ENCODE measurements at places on chromosomes 3 and 15.

DNA sequence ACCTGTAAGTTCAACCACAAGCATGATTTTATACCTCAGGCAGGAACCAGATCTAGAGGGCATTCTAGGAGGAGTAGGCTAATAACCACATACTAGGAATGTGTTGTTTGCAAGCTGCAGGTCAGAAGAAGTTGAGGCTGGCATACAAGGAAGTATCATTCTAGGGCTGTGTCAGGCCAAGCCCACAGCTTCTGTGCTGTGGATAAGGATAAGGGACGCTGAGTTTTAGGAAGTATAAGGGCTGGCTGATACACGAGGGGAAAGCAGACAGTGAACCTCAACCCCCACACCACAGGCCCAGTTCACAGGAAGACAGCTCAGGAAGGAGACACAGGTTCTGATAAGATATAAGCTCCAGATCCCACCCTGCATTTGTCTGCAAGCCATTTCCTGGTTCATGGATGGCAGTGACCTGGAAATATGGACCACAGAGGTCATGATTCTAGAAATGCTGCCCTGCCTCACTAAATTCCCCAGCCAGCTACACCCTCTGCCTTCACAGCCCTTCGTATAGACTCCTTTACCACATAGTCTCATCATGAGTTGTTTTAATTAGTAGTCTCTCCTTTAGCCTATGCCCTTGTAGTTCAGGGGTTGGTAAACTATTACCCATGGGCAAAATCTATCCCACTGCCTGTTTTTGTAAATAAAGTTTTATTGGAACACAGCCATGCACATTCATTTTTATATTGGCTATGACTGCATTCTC, 260.7 kb downstream of the OPA1 start:
- no peak for DNase-seq

- DNase-seq, result peak; percentile 91
Observed at GRCh38 chr3:169811631-169812331, 889 bp upstream of the LRRIQ4 start.

- no peak for DNase-seq
Observed at GRCh38 chr15:33621141-33621540, 310.4 kb downstream of the RYR3 start.

DNA sequence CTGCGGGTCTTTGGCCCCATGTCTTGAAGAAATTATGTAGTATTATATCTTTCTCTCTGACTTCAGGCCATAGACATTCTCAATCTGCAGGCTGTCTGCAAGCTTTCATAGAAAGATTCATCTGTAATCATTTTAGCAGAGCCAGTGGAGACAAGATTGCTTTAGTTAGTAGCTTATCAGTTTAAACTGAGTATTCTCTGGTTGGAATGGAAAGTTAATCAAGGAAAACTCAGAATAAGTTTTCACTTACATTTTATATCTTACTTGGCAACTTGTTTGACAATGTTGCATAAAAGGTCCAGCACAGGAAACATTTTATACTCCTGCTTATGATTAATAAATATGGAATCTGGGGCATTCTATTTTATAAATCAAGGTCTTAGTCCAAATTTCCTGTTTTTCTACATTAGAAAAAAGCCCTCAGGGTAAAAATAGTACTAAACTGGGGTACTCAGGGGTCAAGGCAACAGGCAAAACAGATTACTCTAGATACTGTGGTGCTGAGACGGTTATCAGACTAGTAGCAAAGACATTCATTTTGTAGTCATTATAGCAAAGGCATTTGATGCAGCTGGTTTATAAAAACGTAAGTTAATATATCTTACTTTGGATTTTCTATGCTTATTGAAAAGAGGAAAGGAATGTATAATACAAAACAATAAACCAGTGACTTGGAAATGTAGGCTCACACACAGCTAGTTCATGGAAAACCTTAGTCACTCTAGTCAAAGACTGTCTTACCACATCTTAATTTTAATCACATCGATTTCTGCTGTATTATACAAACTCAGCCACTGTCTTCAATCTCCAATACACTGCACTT, 45.2 kb upstream of the FILIP1L start:
- peak; percentile 84 for DNase-seq

GRCh38 chr15:62125773-62126172, 39.3 kb downstream of the C2CD4B start:
- DNase-seq, result peak; percentile 50

DNA sequence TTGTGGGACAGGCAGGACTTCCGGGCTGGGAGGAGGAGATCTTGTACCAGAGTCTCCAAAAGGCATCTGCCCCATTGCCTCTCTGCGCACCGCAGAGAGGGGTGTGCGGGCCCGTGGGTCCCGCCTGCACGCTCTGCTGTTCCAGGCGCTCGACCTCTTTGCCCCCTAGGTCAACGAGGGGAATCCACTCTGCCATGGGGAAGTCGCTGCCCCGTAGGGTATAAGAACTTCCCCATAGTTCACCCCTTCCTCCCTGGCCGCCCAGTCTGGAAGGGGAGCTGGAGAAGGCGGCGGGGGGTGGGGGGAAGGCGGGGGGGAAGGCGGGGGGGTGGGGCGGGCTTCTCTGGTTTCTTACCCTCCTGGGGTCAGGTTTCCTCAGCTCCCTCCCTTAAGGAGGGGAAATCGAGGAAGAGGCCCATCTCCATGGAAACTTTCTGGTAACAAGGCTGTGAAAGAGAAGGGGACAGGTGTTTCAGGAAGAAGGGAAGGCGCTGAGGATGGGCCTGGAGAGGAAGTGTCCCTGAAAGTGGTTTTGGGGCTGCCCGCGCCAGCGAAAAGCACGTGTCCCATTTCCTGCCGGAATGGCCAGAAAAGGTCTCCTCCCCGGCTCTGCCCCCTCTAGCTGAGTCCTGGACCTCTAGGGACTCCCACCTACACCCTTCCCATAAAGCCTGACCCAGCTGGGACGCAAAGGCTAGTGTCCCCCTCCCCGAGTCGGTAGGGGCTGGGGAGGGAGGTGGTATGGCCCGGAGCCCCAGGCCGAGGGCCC, 27.5 kb downstream of the NR1I2 start:
- no peak for DNase-seq

GRCh38 chr3:69604735-69605450, 134.4 kb upstream of the MITF start:
- no peak for DNase-seq

DNA sequence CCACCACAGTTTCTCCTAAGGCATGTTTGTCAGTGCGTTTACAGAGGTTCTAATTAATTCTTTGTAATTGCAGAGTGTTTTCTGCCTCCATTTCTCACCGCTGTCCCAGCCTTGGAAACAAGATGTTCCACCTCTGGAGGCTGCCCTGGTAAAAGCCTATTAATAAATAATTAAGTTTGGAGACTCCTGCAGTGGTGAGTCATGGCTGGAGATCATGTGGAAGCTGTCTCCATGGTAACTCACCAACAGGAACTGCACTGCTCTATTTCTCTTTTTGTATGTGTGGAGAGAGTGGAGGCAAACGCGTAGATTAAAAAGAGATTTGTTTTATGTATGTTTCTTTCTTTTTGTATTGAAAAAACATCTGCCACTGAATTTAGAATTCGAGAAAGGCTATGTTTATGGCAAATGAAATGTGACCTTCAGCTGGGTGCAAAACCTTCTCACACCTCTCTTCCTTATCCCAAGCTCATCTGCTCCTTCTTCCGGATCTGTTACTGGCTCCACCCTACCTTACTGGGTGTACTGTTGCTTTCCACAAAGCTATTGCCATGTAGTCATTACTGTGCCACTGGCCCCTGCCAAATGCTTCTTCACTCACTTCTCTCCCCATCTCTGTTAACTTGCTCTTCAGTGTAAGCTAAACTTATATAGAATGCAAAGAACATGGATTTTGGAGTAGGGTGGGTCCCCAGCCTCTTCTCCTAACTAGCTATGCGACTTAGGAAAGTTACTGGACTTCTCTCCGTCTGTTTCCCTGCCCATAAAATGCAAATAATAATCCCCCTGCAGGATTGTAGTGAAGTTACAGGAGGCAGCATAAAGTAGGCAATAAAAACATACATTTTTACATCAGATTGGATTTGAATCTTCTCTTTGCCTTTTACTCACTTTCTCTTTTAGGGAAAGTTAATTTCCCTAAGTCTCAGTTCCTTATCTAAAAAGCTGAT, 778.5 kb downstream of the NTRK3 start:
- peak; percentile 49 for DNase-seq

- DNase-seq, result peak; percentile 15
Observed at GRCh38 chr15:62672268-62672667, 370.3 kb upstream of the TPM1 start.

- DNase-seq, result no peak
Observed at GRCh38 chr15:83919978-83920510, 266.1 kb downstream of the ADAMTSL3 start.

DNA sequence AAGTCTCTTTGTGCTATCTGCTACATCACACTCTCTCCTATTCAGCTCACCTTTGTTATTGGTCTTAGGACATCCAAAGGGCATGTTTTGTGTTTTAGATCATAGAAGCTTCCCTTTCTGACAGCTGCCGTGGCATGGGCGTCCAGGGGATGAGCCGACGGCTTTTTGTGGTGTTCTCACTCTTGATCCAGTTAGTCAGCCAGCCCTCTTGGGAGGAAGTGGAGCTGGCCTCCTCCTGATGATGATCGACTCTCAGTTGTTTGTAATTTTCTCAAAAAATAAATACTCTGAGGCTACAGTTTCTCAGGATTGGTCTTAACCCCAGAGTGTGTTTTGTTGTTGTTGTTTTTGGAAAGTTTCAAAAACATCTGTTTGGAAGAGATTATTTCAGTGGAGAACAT, 34.4 kb downstream of the BOC start:
- DNase-seq, result peak; percentile 15

DNA sequence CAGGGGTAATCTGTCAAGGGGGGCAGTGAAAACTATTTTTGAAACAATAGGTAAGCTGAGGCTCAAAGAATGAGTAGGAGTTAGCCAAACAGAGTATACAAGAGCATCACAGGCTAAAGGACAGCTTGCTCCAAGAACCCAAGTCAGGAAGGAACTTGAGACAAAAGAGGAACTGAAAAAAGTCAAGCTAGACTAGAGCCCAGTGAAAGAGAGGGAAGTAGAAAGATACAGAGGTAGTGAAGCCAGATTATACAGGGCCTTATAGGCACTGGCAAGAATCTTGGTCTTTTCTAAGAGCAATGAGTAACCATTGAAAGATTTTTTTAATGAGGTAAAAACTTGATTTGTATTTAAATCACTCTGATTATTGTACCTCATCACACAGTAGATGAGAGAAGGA, 69.9 kb downstream of the FILIP1L start:
- no peak for DNase-seq

DNA sequence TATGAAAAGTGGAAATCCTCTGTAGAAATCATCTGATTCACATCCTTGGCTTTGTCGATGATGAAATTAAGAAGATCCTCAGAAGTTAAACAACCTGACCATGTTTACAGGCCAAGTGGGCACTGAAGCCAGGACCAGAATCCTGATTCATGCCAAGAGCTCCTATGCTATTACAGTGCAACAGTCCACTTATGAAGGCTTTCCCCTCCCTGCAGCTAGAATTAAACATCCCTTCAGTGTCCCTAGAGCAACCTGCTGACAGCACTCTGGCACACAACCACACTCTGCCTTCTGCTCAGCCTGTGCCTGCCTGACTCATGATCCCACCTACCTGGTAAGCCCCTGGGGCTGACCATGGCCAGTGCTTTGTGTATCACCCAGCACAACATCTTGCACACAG, 33.8 kb downstream of the TXNRD3 start:
- peak; percentile 58 for DNase-seq

GRCh38 chr3:171813897-171814460, 3.7 kb upstream of the PLD1 start:
- DNase-seq, result no peak

DNA sequence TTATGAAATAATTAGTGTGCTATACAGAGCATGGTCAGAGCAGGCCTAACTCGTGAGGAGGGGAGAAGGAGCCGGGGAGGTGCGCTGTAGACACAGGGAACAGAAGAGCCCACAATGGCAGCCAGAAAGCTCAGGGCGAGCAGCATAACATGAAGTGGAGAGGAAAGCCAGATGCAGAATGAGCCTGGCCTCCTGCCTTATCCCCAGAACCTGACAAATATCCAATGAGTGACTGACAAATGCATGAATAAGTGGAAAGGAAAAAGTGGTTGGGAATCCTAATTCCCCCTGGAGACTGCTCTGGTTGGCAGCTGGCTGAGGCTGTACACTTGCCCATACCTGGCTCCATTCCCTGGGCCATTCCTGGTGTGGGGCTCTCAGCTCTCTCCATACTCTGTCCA, 9.2 kb upstream of the MST1R start:
- no peak for DNase-seq

- peak; percentile 36 for DNase-seq
Observed at GRCh38 chr15:81182031-81182755, 14.5 kb upstream of the IL16 start.

DNA sequence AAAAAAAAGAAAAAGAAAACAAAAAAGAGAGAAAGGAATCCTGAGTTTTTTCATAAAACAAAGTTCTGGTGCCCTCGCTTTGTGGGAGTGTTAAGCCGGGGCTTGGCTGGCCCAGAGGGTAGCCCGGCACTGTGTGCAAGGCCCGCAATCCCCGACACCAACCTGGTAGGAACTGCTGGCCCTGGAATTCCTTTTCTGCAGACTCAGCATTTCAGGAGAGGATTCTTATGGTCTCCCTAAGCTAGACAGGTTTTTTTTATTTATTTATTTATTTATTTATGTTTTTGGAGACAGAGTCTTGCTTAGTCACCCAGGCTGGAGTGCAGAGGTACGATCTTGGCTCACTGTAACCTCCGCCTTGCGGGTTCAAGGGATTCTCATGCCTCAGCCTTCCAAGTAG, 238.8 kb downstream of the PDCD6IP start:
- no peak for DNase-seq

DNA sequence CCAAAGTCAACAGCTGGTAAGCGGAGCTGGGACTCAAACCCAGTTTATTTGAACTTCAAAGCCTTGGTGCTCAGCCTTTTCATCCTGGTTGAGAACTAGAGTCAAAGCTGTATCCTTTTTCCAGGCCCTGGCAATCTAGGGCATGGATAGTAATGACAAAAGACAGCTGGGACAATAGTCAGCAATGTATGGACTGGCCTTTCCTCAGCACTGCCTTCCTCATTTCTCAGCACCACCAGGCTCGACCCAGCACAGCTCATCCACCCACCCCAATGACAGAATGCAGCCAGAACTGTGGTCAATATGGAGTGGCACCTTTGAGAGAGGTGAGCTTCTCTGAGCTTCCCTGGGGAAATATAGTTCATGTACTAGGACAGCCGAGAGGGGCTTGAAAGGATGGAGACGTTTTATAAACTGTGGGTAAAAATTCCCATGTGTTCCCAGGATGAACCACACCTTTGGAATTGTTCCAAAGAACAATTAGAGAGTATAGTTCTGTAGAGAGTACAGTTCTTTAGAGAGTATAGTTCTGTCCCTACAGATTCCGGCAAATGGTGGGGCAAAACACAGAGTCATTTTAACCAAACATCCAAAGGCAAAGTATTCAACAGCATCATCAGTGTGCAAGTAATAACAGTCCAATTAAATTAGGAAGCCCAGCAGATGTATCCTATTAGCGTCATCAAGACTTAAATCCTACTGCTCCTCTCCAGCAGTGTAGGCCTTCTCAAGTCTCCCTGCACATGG, 30.2 kb upstream of the IREB2 start:
- no peak for DNase-seq

- DNase-seq, result peak; percentile 62
Observed at GRCh38 chr15:83061680-83062079, 5.4 kb downstream of the BTBD1 start.
